Activated CD4-positive, alpha-beta T cell treated with anti-CD3 and anti-CD28 coated beads, Interleukin-2, amount 50 U/mL, for 16 hours (primary cell): ENCODE measurements at places on chromosomes 5 and 9.

DNA sequence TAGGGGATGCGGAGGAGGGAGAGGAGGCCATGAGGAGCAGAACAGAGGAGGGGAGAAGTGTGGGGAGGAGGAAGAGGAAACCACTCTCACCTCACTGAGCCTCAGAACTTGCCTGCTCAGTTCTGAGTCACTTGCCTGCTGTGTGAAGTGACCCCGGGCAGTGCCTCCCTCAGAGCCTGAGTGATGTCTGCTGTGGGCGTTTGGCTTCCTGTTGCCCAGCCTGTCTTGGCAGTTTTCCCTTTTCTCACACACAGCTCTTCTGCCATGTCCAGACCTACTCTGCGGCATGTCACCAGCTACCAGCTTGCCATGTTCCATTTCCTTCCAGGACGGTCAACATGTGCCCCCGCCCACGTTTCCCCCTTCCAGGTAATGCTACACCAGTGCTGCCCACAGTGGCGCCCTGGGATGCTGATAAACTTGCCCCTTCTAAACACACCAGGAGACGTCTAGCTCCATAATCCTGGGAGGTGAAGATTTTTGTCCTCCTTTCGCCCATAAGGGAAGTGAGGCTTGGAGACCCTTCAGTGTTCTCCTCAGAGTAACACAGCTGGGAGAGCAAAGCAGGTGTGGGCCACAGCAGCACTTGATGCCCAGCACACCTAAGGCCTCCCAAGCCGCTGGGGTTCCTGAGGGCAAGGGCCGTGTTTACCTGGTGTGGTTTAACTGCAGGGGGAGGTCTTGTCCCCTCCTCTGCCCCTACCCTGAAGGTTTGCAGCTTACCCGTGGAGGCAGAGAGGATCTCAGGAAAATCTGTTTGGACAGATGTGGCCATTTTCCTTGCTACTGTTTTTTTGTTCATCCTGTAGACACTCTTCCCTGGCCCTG lies 63.8 kb upstream of the RNF130 start:
- DNase-seq: peak; percentile 45

DNA sequence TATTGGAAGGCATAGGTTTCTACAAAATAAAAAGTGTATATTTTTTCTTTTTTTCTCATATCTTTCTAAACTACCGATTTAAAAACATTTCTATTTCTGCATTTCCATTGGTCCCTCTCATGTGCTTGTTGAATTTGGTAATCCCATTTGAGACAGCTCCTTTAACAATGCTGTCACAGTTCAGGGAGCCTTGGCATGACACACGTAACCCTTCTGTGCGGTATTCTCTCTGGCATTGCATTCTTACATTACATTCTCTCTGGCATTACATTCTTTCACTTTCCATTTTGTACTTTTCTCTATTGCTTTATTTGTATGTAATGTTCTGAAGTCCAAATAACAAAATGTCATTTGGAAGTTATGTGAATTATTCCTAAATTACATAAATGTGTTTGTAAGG lies 150.7 kb upstream of the RASGRF2 start:
- DNase-seq: no peak

DNA sequence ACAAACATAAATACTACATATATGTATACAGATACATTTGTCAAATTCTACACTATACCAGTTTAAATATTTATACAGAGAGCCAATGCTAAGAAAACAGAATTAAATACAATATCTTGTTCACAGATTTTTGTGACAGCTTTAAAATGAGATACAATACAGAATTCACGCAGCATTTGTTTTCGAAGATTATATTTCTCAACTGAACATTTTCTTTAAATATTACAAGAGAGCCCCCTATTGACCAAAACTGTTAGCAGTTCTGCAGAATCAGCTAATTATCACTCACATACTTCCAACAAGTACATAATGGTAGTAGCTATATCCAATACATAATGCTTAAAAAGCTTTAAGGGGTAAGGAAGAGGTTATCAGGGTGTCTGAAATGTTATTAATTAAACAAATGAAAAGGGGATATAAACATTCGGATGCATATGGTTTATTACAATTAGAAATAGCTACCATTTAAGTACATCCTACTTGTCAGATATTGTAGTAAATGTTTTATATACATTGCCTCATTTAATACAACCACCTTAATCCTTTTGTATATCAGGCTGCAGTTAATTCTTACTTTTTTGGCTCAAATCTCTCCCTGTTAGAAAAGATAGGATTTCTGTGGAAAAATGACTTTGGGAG lies 31.7 kb downstream of the ZDHHC21 start:
- DNase-seq: peak; percentile 36

GRCh38 chr9:122219856-122220672 lies 8.7 kb downstream of the LHX6 start:
- DNase-seq: no peak

GRCh38 chr9:115006660-115007059 lies 76.3 kb upstream of the TNFSF8 start:
- peak; percentile 86 for DNase-seq

GRCh38 chr5:84695330-84695729 lies 310.6 kb upstream of the EDIL3 start:
- no peak for DNase-seq

DNA sequence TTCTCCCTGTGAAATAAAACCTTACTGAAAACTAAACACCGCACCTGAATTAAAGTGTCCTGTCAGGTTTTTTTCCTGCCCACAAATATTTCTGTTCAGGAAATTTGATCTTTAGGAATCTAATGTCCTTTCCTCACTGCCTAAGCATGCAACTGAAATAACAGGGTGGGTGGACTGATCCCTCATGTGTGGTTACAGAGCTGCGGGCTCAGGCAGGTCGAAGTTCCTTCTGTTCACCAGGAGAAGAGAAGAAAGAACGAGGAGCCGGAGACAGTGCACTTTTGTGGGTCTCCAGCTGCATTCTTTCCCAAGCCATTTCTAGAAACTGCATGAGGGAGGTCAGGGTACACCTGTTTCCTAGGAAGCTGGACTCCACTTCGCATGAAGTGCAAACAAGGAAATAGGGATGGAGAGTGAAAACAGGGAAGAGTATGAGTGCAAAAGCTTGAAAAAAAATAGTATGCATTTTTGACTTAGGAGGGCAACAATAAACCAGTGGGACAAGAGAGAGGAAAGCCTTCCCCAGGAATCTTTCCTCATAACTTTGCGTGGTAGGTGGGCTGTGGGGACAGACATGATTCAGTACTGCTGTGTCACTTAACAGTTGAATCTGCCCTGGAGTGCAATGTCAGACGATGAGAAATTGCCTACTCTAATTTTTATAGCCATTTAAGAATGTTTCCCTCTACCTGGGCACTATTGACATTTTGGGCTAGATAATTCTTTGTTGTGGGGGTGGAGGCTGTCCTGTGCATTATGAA lies 60.3 kb downstream of the GCNT1 start:
- no peak for DNase-seq
